ENCODE measurements at places on chromosomes 1 and 21.
A peak's percentile ranks its signal among the peaks of the same experiment; 100 is the strongest.

- H3K27ac ChIP-seq = no peak overlapping the region
- no peak for DNase-seq
- peaks cover 18% of the 10 kb centered on the region for H3K36me3 ChIP-seq
- H3K4me3 ChIP-seq = peak overlapping the region; percentile 69
- H3K27me3 ChIP-seq = no peaks in the 10 kb centered on the region
- peaks cover 34% of the 10 kb centered on the region for H3K4me1 ChIP-seq
Observed at GRCh38 chr1:26471498-26472319, 531 bp upstream of the HMGN2 start.

DNA sequence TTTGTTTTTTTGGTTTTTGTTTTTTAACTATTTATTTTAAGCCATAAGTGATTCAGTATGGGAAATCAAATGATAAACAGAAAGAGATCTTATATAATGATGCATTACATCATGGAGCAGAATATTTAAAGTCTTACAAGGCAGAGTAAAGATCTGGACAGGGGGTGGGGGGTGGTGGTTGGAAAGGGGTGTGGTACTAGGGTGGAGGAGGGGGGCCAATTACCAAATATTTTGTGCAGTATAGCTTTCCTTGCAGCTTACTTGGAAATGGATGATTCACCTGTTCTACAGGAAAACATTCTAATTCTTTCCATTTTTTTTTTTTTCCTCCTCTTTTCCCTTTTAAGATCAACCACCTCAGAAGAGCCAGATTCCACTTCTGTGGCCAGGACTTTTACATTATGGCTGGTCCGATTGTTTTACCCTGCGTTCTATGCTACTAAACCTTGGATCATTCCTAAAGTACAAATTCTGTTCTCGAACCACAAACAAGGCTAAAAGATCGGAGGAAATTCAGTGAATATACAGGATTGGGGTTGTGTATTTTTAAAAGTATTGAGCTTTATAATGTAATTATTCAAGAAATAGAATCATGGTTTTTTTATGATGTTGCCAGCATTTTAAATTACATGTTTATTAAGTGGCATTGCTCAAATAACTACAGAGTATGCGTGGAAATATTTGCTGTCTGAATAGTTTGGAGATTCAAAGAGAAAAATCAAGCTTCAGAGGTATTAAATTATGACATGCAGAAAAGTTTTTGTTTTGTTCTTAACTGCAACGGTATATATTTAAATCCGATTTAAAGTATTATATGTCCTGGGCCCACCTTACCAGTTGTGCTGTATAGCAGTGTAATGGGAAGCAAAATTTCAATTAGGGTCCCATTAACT lies 859.5 kb downstream of the USP25 start:
- no peaks in the 10 kb centered on the region for H3K36me3 ChIP-seq
- no peak overlapping the region for H3K27ac ChIP-seq
- H3K4me1 ChIP-seq = no peaks in the 10 kb centered on the region
- DNase-seq = no peak
- H3K4me3 ChIP-seq = no peak overlapping the region
- no peaks in the 10 kb centered on the region for H3K27me3 ChIP-seq

DNA sequence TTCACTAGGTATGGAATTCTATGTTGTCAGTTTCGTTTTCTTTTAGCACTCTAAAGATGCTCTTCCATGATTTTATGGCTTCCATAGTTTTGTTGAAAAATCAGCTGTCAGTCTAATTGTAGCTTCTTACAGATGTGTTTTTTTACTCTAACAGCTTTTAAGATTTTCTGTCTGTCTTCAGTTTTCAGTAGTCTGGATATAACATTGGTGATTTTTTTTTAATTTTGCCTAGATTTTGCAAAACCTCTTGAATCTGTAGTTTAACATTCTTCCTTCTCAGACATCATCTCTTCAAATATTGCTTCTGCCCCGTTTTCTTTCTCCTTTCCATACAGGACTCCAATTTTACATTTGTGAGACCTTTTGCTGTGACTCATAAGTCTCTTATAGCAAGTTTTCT lies 17.9 kb upstream of the DYRK1A start:
- H3K27ac ChIP-seq = no peak overlapping the region
- H3K36me3 ChIP-seq = no peaks in the 10 kb centered on the region
- H3K4me1 ChIP-seq = no peaks in the 10 kb centered on the region
- DNase-seq = no peak
- peaks cover 3% of the 10 kb centered on the region for H3K27me3 ChIP-seq
- no peak overlapping the region for H3K4me3 ChIP-seq

GRCh38 chr1:111448482-111448917 lies 556 bp downstream of the WDR77 start:
- H3K4me3 ChIP-seq = peak overlapping the region; percentile 98
- H3K4me1 ChIP-seq = peaks cover 53% of the 10 kb centered on the region
- peak overlapping the region; percentile 92 for H3K27ac ChIP-seq
- H3K27me3 ChIP-seq = no peaks in the 10 kb centered on the region
- no peak for DNase-seq

DNA sequence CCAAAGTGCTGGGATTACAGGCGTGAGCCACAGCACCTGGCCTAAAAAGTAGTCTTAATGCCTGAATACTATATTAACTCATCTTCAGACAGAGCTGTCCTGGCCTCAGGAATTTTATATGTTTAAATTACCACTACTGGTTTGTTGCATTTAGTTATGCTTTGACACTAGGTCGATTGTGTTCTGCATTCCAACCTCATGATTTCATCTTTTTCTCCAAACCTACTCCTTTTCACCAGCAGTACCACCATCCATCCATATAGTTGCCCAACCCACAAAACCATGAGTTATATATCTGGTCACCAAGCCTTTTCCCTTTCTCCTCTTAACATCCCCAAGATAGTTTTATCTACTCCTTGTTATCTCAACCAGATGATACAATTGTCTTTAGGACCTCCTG lies 22.6 kb downstream of the FMO5 start:
- no peak overlapping the region for H3K4me3 ChIP-seq
- H3K27me3 ChIP-seq = no peaks in the 10 kb centered on the region
- H3K4me1 ChIP-seq = no peaks in the 10 kb centered on the region
- no peak for DNase-seq
- H3K36me3 ChIP-seq = no peaks in the 10 kb centered on the region
- no peak overlapping the region for H3K27ac ChIP-seq

- H3K27me3 ChIP-seq = no peaks in the 10 kb centered on the region
- H3K27ac ChIP-seq = no peak overlapping the region
- no peak for DNase-seq
Observed at GRCh38 chr1:156556354-156556753, 16.0 kb downstream of the IQGAP3 start.

DNA sequence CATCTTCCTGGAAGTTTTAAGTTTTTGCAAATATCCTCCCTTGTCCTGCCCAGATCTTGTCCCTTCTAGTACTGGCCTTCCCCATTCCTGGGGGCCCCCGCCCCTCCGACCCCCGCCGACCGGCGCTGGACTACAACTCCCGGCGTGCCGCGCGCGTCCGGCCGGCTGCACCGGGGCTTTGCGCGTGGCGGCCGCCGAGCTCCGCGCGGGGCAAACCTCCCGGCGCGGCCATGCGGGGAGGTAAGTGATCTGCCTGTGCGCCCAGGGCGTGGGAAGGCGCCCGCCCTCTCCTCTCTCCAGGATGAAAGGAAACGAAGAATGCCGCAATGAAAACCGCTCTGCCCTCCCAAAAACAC lies 3.2 kb upstream of the SAMD13 start:
- H3K27me3 ChIP-seq = no peaks in the 10 kb centered on the region
- DNase-seq = no peak
- no peaks in the 10 kb centered on the region for H3K36me3 ChIP-seq
- H3K27ac ChIP-seq = no peak overlapping the region
- H3K4me3 ChIP-seq = peak overlapping the region; percentile 64

- peaks cover 90% of the 10 kb centered on the region for H3K4me1 ChIP-seq
- H3K27me3 ChIP-seq = no peaks in the 10 kb centered on the region
- H3K4me3 ChIP-seq = no peak overlapping the region
Observed at GRCh38 chr1:19452221-19452663, 33.1 kb downstream of the CAPZB start.

GRCh38 chr21:45459171-45460010 lies 54.4 kb downstream of the COL18A1 start:
- H3K36me3 ChIP-seq = no peaks in the 10 kb centered on the region
- no peak for DNase-seq
- no peaks in the 10 kb centered on the region for H3K27me3 ChIP-seq
- H3K27ac ChIP-seq = no peak overlapping the region

GRCh38 chr1:112706505-112707220 lies at the start of gene RHOC:
TSS of gene RHOC (minus strand) at chr1:112707127. CDS start at chr1:112703799, 3,328 bp downstream.
- H3K4me1 ChIP-seq = peaks cover 36% of the 10 kb centered on the region
- DNase-seq = peak; percentile 39
- H3K4me3 ChIP-seq = peak within 1 kb of the TSS; percentile 27
- no peaks in the 10 kb centered on the region for H3K36me3 ChIP-seq

DNA sequence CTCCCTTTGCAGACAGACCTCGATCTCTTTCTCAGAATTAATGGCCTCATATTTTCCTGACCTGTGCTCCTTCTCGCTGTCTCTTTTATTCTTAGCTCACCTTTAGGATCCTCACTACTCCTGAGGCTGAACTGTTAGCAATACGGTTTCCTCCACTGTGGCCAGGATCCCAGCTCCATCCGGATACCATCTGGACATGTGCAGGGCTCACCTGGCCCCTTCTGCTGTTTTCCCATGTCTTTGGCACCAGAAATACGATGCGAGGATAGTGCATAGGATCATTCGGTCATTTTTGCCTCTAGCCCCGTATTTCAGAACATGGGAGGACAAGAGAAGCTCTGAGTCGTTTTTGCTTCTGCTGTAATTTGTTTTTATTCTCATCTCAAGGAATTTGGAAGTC lies 108.5 kb upstream of the KIF26B start:
- no peak overlapping the region for H3K4me3 ChIP-seq
- H3K36me3 ChIP-seq = no peaks in the 10 kb centered on the region
- no peaks in the 10 kb centered on the region for H3K4me1 ChIP-seq
- no peak for DNase-seq
- H3K27ac ChIP-seq = no peak overlapping the region

DNA sequence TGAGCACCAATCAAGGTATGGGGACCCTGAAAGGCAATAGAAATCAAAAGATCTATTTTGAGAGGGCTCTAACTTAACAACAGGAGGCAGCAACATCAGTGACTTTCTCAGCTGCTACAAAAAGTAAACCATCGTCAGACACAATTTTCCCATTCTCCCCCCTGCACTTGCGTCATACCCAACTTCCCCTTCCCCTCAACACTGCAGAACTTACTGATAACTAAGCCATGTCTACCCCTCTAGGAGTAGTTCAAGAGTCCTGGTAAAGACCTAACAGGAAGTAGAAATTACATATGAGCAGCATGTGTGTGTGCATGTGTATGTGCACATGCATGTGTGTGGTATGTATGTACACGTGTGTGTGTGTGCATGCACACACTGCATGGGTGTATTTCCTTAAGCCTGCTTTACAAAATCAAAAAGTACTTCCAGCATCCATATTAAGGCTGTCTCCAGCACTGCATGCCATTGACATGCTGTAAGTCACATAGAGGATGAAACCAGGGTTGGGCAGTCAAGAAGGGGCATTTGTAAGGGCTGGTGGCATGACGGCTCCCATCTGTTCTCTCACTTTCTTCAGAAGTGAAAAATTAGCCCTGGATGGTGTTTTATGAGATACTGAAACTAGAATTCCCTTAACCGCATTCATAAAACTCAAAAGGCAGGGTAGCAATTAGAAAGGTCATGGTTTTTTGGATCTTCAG lies 460.1 kb upstream of the RUNX1 start:
- no peaks in the 10 kb centered on the region for H3K27me3 ChIP-seq
- no peak for DNase-seq
- H3K36me3 ChIP-seq = no peaks in the 10 kb centered on the region
- peaks cover 20% of the 10 kb centered on the region for H3K4me1 ChIP-seq
- no peak overlapping the region for H3K27ac ChIP-seq

DNA sequence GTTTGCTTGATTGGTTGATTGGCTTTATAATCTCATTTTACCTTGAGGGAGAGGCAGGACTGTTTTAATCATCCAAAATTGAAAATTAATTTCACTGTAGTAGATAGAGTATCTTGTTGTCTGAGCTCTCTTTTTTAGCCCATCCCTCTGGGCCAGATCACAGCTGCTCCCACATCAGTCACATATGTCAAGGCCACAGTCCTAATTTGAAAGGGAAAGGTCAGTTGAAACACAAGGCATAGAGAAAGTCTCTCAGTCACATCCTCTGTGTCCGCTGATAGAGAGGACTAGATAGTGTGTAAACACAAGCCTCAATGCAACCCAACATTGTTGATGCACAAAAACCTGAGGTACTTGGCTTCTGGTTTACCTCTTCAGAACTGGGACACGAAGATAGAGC lies 6.8 kb downstream of the C1orf74 start:
- H3K4me1 ChIP-seq = peaks cover 31% of the 10 kb centered on the region
- H3K4me3 ChIP-seq = no peak overlapping the region
- no peak overlapping the region for H3K27ac ChIP-seq
- no peak for DNase-seq
- H3K27me3 ChIP-seq = no peaks in the 10 kb centered on the region

GRCh38 chr1:25198663-25199252 lies 33.5 kb downstream of the SYF2 start:
- no peak overlapping the region for H3K4me3 ChIP-seq
- no peaks in the 10 kb centered on the region for H3K27me3 ChIP-seq
- H3K36me3 ChIP-seq = no peaks in the 10 kb centered on the region

- no peaks in the 10 kb centered on the region for H3K27me3 ChIP-seq
- DNase-seq = no peak
- no peak overlapping the region for H3K27ac ChIP-seq
Observed at GRCh38 chr1:18929686-18930085, 26.8 kb downstream of the IFFO2 start.

- no peak overlapping the region for H3K4me3 ChIP-seq
- H3K27ac ChIP-seq = no peak overlapping the region
- no peaks in the 10 kb centered on the region for H3K36me3 ChIP-seq
Observed at GRCh38 chr1:213135572-213135971, 84.5 kb downstream of the RPS6KC1 start.

- H3K4me1 ChIP-seq = peaks cover 38% of the 10 kb centered on the region
- peak overlapping the region; percentile 86 for H3K27ac ChIP-seq
- peak; percentile 40 for DNase-seq
- H3K36me3 ChIP-seq = no peaks in the 10 kb centered on the region
- no peaks in the 10 kb centered on the region for H3K27me3 ChIP-seq
Observed at GRCh38 chr1:26694638-26695355, 1.0 kb upstream of the ARID1A start.

- peaks cover 23% of the 10 kb centered on the region for H3K4me1 ChIP-seq
- H3K27ac ChIP-seq = no peak overlapping the region
- H3K27me3 ChIP-seq = no peaks in the 10 kb centered on the region
Observed at GRCh38 chr1:223730479-223731132, 18.3 kb downstream of the CAPN2 start.

DNA sequence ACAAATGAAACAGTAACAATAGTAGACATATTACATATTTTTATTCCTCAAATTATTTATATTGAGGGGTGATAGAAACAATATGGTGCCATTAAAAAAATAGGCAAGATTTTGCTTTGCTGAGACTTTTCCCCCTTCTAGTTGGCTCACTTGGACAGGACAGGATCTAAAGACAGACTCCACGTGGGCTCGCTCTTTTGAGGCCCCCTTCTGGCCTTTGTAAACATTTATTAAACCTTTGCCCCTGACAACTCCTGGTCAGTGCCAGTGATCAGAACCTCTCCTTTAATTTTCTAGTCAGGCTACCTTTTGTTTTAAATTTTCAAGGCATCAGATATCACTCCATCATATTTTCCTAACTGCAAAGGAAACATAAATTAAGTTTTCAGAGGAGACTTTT lies 49.7 kb upstream of the IFI44L start:
- H3K27ac ChIP-seq = no peak overlapping the region
- no peaks in the 10 kb centered on the region for H3K27me3 ChIP-seq
- no peak overlapping the region for H3K4me3 ChIP-seq
- no peaks in the 10 kb centered on the region for H3K4me1 ChIP-seq

Measured in CD8-positive, alpha-beta memory T cell (primary cell).